ENCODE measurements at places on chromosomes 6 and 20.
A peak's percentile ranks its signal among the peaks of the same experiment; 100 is the strongest.

DNA sequence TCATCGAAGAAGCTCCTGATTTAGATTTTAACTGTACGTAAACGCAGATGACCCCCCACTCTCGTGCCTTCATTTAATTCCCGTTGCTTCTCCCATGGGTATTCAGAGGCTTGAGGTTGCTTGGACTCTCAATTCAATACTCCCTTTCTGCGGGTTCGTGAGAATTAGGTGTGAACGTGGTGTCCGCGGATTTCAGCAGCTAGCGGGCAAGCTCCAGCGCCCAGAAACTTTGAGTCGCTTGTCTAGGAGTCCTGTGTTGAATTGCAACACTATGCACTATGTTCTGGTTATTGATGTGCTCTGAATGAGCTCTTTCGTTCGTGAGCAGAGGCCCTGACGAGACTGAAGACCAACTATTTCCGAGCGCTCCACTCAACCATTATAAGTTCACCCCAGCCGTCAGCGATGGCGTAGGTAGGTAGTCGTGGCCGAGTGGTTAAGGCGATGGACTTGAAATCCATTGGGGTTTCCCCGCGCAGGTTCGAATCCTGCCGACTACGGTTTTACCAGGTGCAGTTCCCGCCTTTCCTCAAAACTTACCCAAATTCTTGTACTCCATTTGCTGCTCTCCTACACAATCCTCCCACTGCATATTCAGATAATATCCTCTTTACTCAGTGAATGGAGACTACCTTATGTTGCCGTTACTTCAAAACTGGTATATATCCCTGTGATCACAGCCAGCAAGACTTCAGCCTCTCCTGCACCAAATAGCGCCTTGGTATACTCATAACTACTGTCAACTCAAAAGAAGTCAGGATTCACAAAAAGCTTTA, 72.6 kb upstream of the ZNF184 start:
- DNase-seq = peak; percentile 65

GRCh38 chr6:168015482-168016175, 18.2 kb downstream of the KIF25 start:
- no peak for DNase-seq

DNA sequence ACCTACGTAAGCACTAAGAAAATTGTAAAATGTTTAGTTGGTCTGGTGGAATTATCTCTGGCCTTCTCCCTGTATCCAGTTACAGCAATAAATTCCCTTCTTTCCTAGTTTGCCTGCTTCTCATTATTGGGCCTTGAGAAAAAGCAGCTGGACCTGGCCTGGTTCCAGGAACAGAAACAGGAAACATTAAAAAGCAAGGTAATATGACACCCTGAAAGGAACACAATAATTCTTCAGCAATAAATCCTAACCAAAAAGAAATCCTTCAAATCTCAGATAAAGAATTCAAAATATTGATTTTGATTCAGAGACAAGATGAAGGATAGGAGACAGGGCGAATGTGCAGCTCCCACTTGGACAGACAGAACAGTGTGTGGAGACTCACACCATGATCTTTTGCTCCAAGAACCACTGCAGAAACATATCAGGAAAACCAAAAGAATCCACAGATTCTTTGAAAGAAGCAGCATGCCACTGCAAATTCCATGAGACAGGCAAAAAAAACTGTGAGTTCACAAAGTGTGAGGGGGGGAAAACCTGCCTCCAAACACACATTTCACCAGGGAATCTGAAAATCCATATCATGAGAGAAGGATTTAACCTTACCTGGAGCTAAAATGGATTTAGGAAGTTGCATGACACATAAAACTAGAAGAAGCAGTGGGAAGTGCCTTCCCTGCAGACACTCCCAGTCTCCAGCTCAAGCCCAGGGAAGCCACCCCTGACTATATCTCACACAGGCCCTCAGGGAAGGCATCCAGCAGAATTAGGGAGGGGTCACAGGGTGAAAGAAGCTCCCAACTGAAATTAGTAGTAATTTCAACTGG, 28.9 kb downstream of the TREM1 start:
- no peak for DNase-seq

DNA sequence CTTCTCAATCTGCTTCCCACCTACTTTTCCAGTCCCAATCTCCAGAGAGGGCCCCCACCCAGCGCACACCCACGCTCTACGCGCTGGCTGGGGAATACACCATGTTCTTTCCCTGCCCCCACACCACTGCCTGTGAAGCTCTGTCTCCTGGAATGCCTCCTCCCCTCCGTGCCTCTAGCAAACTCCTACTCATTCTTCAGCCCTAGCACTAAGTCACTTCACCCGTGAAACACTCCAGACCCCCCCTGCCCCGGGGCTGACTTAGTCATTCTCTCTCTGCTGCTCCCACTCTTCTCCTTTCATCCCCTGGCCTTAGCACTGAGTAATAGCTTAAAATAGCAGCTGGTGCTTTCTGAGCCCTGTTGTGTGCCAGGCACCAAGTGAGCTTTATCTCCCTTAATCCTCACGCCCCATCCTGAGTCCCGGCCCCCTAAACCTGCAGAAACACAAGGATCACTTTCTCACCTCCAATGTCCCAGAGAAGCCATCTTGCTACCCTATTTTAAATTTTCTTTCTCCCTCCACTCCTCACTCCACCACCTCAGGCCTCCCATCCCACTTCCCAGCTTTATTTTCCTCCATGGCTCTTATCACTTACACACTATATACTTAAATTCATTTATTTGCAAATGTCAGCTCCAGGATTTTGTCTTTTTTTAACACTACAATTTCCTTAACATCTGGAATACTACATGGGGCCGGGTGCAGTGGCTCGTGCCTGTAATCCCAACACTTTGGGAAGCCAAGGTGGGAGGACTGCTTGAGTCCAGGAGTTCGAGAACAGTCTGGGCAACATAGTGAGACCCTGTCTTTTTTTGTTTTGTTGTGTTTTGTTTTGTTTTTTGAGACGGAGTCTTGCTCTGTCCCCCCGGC, 6.3 kb upstream of the PARD6B start:
- peak; percentile 75 for DNase-seq

GRCh38 chr6:156396068-156396771, 381.0 kb upstream of the ARID1B start:
- DNase-seq = no peak

- no peak for DNase-seq
Observed at GRCh38 chr6:151436300-151436699, 15.6 kb downstream of the RMND1 start.

- DNase-seq = no peak
Observed at GRCh38 chr20:51691703-51692102, 76.5 kb downstream of the ATP9A start.

GRCh38 chr6:112466373-112467151, 119.4 kb downstream of the RFPL4B start:
- no peak for DNase-seq

GRCh38 chr6:1850840-1851157, 241.1 kb downstream of the FOXC1 start:
- no peak for DNase-seq

DNA sequence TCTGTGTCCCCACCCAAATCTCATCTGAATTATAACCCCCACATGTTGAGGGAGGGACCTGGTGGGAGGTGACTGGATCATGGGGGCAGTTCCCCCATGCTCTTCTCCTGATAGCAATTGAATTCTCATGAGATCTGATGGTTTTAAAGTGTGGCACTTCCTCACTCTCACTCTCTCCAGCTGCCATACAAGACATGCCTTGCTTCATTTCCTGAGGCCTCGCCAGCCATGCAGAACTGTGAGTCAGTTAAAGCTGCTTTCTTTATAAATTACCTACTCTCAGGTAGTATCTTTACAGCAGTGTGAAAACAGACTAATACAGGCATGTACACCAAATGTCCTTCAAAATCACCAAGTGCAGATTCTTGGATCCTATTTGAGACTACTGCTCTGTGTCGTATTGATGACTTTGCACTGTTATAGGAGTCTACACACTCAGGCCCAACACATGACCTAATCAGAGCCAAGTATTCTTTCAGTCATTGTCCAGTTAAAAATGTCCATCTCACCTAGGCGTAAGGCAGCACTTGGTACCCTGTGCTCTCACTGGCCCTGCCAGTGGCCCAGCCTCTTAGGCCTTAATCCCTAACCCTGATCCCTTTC, 52.8 kb upstream of the UST start:
- no peak for DNase-seq

GRCh38 chr6:71444222-71444621, 155.6 kb downstream of the OGFRL1 start:
- DNase-seq = no peak

DNA sequence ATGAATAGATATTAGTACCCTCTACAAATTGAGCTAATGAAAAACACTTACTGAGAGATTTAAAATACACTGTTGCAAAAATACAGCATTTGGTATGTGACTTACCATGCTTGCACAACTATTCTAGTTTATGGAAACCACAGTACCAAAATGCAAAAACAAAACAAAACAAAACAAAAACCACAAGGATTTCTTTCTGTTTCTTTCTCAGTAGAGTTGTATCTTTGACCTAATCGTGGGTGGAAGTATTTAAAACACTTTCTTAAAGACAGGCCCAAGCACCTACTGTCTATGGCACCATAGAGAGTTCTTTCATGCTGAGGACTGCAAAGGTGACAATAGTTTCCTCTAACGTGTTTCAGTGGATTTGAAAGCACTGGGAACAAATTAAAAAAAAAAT, 95.3 kb upstream of the C6orf118 start:
- DNase-seq = no peak

DNA sequence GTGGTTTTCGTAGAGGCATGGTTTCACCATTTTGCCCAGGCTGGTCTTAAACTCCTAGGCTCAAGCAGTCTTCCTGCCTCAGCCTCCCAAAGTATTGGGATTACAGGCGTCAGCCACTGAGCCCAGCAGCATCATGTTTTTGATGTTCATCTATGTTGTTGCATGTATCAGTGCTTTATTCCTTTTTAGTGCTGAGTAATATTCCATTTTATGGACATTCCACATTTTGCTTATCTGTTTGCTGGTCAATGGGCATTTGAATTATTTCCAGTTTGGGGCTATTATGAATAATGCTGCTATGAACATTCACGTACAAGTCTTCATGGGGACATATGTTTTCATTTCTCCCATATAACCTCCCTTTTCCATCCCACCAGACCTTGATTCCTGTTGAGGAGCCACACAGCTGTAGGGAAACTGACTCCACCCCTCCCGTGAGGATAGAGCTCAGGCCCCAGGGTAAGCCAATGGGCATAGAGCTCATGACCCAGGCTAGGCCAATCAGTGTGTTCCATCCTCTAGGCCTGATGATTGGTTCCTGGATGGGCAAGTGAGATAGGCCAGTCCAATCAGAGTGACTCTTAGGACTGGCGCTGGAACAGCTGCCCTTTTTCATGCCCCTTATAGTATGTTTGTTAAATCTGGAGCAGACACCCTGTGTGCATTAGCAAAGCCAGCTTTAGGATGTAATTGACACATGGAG, 49.5 kb downstream of the DLGAP4 start:
- DNase-seq = no peak

DNA sequence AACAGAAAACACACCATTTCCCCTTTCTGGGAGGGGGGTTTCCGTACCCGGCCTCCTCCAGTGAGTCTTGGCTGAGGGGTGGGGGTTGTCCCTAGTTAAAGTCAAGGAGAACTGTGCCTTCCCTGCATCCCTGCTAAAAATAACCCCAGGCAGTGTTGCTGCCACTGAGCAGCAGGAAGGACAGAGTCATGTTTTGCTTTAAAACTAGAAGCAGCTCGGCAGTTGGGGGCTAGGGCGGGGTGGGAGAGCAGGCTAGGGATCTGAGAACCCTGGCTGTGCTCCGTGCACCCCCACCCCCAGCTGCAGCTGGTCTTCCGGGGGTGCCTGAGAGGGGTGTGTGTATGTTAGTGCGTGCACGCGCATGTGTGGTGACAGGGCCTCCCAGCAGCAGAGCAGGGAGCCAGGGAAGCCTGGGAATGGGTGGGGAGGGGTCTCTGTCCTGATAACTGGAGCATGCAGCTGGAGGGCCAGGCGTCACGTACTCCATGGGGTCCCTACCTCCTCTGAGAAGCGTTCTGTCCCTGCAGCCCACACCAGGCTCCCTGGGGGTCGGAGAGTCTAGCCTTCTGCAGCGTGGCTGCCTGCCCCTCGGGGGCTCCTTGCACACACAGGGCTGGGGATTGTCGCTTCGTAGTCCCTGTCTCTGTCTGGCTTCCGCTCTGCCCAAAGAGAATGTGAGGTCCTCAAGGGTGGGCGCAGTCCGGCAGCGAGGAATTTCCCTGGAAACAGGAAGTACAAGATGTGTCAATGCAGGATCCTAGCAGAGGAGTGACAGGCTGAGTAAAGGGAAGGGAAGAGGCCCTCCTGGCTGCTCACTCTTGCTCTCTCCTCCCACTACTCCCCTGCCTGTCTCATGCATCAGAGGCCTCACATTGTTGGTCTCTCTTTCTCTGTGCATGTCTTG, 16.8 kb upstream of the ARMC12 start:
- DNase-seq = peak; percentile 41

DNA sequence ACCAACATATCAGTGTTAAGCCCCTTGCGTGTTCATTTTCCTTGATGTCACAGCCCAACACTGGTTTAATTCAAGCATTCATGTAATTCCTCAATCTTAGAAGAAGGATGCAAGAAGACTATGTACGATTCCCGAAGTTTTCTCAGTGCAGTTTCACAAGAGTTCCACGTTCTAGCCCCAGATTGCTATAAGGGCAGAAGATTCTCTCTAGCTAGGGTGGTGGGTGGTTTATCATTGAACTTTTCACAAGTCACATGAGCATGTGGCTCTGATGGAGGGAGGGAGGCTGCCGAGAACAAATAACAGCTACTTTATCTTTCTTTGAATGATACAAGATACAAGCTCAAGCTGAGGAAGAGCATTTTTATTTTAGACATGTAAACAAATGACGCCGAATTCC, 71.9 kb upstream of the NHSL1 start:
- no peak for DNase-seq

DNA sequence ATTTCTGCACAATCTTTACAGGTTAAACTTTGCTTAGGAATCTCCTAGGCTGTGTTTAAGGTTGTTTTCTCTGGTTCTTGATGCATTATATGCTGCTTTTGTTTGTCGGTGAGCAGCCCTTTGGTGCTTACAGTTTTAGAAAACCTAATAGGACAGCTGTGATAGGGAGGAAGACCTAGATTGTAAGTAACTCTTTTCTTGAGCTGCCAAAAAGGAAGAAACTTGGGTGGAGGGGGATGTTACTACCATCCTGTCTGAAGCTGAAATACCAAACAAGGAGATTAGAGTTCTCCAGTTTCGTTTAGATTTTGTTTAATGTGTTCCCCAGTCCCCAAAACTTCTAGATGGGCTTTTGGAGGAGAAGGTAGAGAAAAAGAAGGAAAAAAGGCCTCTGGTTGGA, 72.0 kb downstream of the ANKS1A start:
- no peak for DNase-seq

Measured in activated naive CD8-positive, alpha-beta T cell treated with anti-CD3 and anti-CD28 coated beads, Interleukin-2, amount 50 U/mL, for 24 hours (primary cell).